ENCODE measurements at places on chromosomes 1 and 21. TPM values are rescaled to one million over a fixed set of nuclear protein-coding genes. Genes with fewer than 3 reads are reported as not detected.

The RXFP4 gene
- 0.26 TPM for total RNA-seq

The KDF1 gene
- total RNA-seq = 1.1 TPM

The LY9 gene
- total RNA-seq = 73.6 TPM

The SLC19A1 gene
- 38.4 TPM for total RNA-seq

The CHIT1 gene
- total RNA-seq = 0.67 TPM

The GPR157 gene
- 3.1 TPM for total RNA-seq

- no peak overlapping the region for H3K27ac ChIP-seq
- H3K4me1 ChIP-seq = no peaks in the 10 kb centered on the region
- H3K27me3 ChIP-seq = no peaks in the 10 kb centered on the region
- no peaks in the 10 kb centered on the region for H3K36me3 ChIP-seq
These were observed 345 bp downstream of the FTCD start for GRCh38 chr21:46154955-46155513.

GRCh38 chr1:206774093-206774492, 1.8 kb upstream of the IL10 start:
- no peak overlapping the region for H3K4me3 ChIP-seq
- no peaks in the 10 kb centered on the region for H3K36me3 ChIP-seq
- peaks cover 50% of the 10 kb centered on the region for H3K4me1 ChIP-seq
- no peak for DNase-seq
- peaks cover 45% of the 10 kb centered on the region for H3K27me3 ChIP-seq

DNA sequence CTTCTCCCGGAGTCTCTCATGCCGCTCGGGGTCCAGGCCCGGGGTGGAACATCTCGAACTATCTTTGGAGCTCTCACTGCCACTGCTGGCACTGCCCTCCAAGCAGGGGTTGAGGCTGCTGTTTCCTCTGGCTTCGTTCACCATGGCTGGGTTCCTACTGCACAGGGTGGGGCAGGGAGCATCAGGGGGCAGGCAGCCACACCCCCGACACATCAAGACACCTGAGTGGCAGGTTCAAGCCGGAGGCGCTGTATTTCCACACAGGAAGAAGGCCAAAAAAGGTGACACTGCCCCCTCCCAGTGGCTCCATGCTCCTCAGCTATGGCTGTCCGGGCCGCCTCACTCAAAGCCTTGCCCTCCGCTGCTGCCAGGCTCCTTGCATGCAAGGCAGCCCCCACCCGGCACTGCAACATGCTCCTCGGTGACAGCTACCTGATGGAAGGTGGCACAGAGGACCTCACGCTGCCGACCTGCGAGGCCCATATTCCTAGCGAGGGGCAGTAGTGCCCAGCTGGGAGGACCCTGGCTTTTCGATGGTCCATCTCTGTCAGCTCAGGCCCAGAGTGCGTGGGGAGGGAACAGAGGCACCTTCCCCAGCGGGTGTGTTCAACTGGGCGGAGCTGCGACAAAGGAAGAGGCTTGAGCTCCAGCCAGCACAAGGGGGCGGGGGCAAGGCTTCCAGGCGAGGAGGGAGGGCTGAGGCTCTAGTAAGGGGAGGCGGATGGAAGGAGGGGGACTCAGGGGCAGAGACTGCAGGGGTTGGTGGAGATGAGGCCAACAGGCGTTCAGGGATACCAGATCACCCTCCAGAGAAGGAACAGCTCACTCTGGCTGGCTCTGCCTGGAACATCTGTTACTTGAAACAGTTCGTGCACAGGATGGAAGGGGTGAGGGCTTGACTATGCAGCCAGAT, 2.5 kb downstream of the MTHFR start:
- H3K4me3 ChIP-seq = peak overlapping the region; percentile 99
- H3K27me3 ChIP-seq = no peaks in the 10 kb centered on the region
- H3K27ac ChIP-seq = peak overlapping the region; percentile 90
- peaks cover 42% of the 10 kb centered on the region for H3K4me1 ChIP-seq

DNA sequence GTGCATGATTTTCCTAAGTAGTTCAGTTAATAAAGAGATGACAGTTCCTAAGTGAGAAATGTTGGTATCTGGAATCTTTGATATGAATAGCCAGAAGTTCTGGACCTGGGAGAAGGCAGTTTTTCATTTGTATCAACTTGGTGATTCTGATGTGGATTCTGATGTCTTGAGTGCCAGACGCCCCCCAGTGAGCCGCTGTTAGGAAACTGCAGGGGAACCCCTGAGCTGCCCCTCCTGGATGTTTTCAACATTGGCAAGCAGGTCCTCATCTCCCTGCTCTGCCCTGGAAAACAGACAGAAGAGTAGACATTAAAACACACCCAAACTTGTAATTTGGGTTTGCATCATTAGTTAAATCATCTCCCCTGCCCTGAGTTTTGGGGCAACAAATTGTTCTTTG, 7.4 kb downstream of the ETS2 start:
- H3K27me3 ChIP-seq = no peaks in the 10 kb centered on the region
- DNase-seq = no peak
- H3K4me3 ChIP-seq = no peak overlapping the region

DNA sequence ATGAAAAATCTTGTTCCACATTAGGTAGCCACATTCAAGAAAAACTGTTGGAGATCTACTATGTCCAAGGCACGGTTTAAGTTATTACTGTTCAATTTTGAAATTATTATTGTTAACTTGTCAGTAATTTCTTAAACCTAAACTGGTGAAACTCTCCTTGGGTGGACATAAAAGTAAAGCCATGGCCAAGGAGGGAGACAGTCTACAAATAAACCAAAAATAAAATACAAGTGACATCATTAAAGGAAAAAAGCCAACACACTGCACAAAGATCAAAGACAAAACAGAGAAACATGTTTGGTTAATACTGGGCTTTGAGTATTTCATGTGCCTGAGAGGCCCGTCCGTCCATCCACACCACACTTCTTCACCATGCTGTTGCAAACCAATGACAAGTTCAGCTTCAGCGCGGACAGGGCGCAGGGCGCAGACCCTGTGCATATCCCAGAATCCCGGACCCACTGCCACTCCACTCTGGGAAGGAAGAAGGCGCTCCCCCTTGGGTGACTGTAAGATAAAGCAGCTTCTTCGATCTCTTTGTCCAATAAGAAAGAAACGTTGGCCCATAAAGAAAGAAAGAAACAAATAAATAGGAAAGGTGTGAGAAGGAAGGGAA, 918 bp upstream of the RASAL2 start:
- no peaks in the 10 kb centered on the region for H3K36me3 ChIP-seq
- no peak for DNase-seq
- peaks cover 6% of the 10 kb centered on the region for H3K4me1 ChIP-seq

DNA sequence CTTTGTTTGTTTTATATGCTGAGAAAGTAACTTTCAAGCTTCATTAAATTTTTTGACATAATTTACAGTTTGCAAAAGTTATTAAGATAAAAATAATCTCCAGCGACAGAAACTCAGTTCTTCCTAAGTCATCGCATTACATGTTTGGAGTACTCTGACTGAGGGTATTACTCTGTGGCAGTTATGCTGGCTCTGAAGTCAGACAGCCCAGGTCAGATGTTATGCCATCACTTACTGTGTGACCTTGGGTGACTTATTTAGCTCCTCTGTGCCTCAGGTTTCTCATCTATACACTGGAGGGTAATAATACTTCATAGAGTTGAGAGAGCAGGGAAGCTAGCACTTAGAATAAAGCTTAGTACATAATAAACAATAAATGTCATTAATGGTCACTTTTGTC, 26.4 kb downstream of the PRKAA2 start:
- no peak overlapping the region for H3K4me3 ChIP-seq
- H3K27ac ChIP-seq = no peak overlapping the region
- H3K36me3 ChIP-seq = no peaks in the 10 kb centered on the region
- H3K4me1 ChIP-seq = no peaks in the 10 kb centered on the region
- H3K27me3 ChIP-seq = no peaks in the 10 kb centered on the region

- DNase-seq = no peak
- H3K27me3 ChIP-seq = no peaks in the 10 kb centered on the region
- H3K36me3 ChIP-seq = peaks cover 23% of the 10 kb centered on the region
- H3K4me1 ChIP-seq = peaks cover 2% of the 10 kb centered on the region
These were observed 49.6 kb downstream of the INTS7 start for GRCh38 chr1:211985556-211986264.

DNA sequence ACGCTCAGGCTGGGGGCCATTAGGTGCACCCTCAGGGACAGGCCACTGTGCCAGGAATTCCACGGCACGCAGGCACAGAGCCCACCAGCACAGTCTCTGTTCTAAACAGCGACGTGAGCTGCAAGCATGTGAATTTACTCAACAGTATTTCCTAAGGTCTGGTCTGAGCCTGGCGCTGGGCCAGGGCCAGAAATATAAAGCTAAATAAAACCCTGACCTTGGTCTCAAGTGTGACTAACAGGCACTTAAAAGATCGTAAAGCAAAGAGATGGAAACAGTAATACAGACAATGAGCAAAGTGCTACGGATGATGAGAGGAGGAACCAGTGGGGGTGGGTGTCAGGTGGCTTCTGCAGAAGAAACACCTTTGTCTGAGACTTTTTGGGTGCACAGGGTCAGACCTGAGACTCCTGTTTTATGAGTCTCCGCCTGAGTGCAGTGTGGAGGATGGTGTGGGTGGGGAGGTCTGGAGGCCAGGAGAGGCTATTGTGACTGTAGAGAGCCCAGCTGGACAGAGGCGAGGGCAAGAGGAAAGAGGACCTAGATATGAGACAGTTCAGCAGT, 53.4 kb upstream of the EDN2 start:
- H3K4me3 ChIP-seq = no peak overlapping the region
- H3K27ac ChIP-seq = no peak overlapping the region
- H3K27me3 ChIP-seq = no peaks in the 10 kb centered on the region

GRCh38 chr1:2019172-2019543, at the start of gene GABRD:
Gene GABRD, plus strand, starts transcription at chr1:2019345. Its CDS starts 79 bp downstream, at chr1:2019424.
- H3K4me1 ChIP-seq = peaks cover 4% of the 10 kb centered on the region
- peak; percentile 38 for DNase-seq
- H3K4me3 ChIP-seq = no peak within 1 kb of the TSS
- H3K27ac ChIP-seq = no peak within 1 kb of the TSS
- H3K27me3 ChIP-seq = peaks cover 44% of the 10 kb centered on the region
- no peaks in the 10 kb centered on the region for H3K36me3 ChIP-seq

GRCh38 chr1:109271458-109271857, 11.5 kb downstream of the PSRC1 start:
- no peaks in the 10 kb centered on the region for H3K27me3 ChIP-seq
- no peak overlapping the region for H3K4me3 ChIP-seq
- H3K27ac ChIP-seq = no peak overlapping the region
- peaks cover 12% of the 10 kb centered on the region for H3K4me1 ChIP-seq
- no peaks in the 10 kb centered on the region for H3K36me3 ChIP-seq

All from activated naive CD8-positive, alpha-beta T cell treated with anti-CD3 and anti-CD28 coated beads, Interleukin-2, amount 10 ng/mL, durations not matched to agents 7 days and 5 days (primary cell).